ENCODE measurements at places on chromosomes 6 and 20. TPM values are rescaled to one million over a fixed set of nuclear protein-coding genes. Genes with fewer than 3 reads are reported as not detected.

- DNase-seq = no peak
- no peaks in the 10 kb centered on the region for H3K4me1 ChIP-seq
- no peaks in the 10 kb centered on the region for H3K27me3 ChIP-seq
- no peak overlapping the region for H3K4me3 ChIP-seq
- H3K36me3 ChIP-seq = no peaks in the 10 kb centered on the region
Measured at GRCh38 chr6:102619585-102619984, 1226.1 kb downstream of the GRIK2 start.

DNA sequence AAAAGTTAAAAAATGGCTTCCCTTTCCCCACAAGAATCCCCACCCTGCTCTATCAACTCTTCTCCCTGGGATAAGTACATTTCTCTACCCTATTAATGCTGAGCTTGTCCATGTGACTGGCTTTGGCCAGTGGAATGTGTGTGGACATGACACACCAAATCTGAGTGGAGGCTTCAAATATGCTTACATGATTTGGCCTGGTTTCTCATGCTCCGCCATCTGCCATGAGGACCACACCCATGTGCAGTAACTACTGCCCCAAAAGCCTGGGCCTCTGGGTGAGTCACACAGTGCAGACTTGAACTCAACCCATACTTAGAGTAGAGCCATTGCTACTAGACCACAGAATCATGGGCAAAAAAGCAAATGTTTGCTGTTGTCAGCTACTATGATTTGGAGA lies 65.4 kb downstream of the PRND start:
- peaks cover 10% of the 10 kb centered on the region for H3K36me3 ChIP-seq
- peak overlapping the region; percentile 73 for H3K27ac ChIP-seq
- no peak overlapping the region for H3K4me3 ChIP-seq
- peaks cover 23% of the 10 kb centered on the region for H3K4me1 ChIP-seq
- H3K27me3 ChIP-seq = no peaks in the 10 kb centered on the region

TINAG gene
- total RNA-seq = not detected

GRCh38 chr20:33437141-33437911 lies 6.2 kb downstream of the SNTA1 start:
- H3K27ac ChIP-seq = no peak overlapping the region
- H3K36me3 ChIP-seq = no peaks in the 10 kb centered on the region
- no peak for DNase-seq
- no peak overlapping the region for H3K4me3 ChIP-seq
- H3K4me1 ChIP-seq = no peaks in the 10 kb centered on the region

- no peak overlapping the region for H3K4me3 ChIP-seq
- H3K4me1 ChIP-seq = peaks cover 79% of the 10 kb centered on the region
- H3K27ac ChIP-seq = peak overlapping the region; percentile 91
- H3K27me3 ChIP-seq = no peaks in the 10 kb centered on the region
- DNase-seq = no peak
- peaks cover 52% of the 10 kb centered on the region for H3K36me3 ChIP-seq
Measured at GRCh38 chr6:45447716-45448115, 70.0 kb upstream of the SUPT3H start.

EPB41L1 gene
- 0.51 TPM for total RNA-seq

DNA sequence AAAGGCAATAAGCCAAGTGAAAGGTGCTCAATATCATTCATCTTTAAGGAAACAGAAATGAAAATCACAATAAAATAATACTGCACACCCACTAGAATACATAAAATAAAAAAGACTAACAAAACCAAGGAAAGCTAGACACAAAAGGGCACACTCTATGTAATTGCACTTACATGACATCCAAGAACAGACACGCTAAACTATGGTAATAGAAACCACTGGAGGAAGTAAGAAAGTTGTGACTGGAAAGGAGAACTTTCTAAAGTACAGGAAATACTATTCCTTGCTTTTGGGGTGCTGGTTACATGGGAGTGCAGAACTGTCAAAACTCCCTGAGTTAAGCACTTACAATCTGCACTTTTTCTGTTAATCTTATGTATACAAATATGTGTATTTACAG lies 253.7 kb upstream of the RUNX2 start:
- peak overlapping the region; percentile 72 for H3K27ac ChIP-seq
- peaks cover 29% of the 10 kb centered on the region for H3K4me1 ChIP-seq
- DNase-seq = no peak

C6orf52 gene
- total RNA-seq = 2.7 TPM

- H3K27me3 ChIP-seq = peaks cover 24% of the 10 kb centered on the region
- no peak overlapping the region for H3K4me3 ChIP-seq
- no peaks in the 10 kb centered on the region for H3K4me1 ChIP-seq
Measured at GRCh38 chr20:4490045-4490444, 231.7 kb upstream of the PRND start.

FAM83C gene
- total RNA-seq = not detected

BEND3 gene
- total RNA-seq = 2.4 TPM

GRCh38 chr6:106444777-106445507 lies 84.4 kb downstream of the CRYBG1 start:
- peaks cover 33% of the 10 kb centered on the region for H3K27me3 ChIP-seq
- DNase-seq = peak; percentile 36
- H3K36me3 ChIP-seq = no peaks in the 10 kb centered on the region
- peaks cover 25% of the 10 kb centered on the region for H3K4me1 ChIP-seq
- H3K4me3 ChIP-seq = no peak overlapping the region

- H3K27me3 ChIP-seq = no peaks in the 10 kb centered on the region
- no peak overlapping the region for H3K4me3 ChIP-seq
- H3K4me1 ChIP-seq = no peaks in the 10 kb centered on the region
- DNase-seq = no peak
- no peak overlapping the region for H3K27ac ChIP-seq
Measured at GRCh38 chr6:90865513-90865912, 278.6 kb upstream of the MAP3K7 start.

- no peaks in the 10 kb centered on the region for H3K27me3 ChIP-seq
- peaks cover 21% of the 10 kb centered on the region for H3K4me1 ChIP-seq
- DNase-seq = no peak
- peaks cover 7% of the 10 kb centered on the region for H3K36me3 ChIP-seq
- H3K4me3 ChIP-seq = no peak overlapping the region
Measured at GRCh38 chr20:49862607-49863200, 50.1 kb downstream of the SLC9A8 start.

TCP11 gene
- not detected for total RNA-seq

CST1 gene
- not detected for total RNA-seq

CCN5 gene
- total RNA-seq = not detected

ENPP5 gene
- 0.16 TPM for total RNA-seq

OLIG3 gene
- 0.35 TPM for total RNA-seq

MROH8 gene
- 5.2 TPM for total RNA-seq

DNA sequence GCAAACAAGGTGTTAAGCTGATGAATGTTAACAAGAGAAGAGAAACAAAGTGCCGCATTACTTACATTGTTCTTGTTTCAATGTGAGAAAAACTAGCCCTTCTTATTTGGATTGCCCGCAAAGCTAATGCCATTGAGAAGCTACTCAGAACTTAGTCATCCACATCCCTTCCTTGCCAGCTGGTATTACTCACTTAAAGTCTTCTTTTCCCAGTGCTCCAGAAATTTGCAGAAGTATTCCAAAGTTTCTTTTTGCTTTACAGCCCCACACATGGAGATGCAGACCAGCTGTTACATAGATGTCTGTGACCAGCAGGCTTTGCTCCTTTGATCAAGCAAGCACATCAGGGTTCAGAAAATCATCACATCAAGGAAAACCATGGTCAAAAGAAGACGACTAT lies 529.0 kb downstream of the TBC1D32 start:
- no peak for DNase-seq
- no peaks in the 10 kb centered on the region for H3K27me3 ChIP-seq
- H3K4me1 ChIP-seq = no peaks in the 10 kb centered on the region
- no peaks in the 10 kb centered on the region for H3K36me3 ChIP-seq
- no peak overlapping the region for H3K4me3 ChIP-seq

DNA sequence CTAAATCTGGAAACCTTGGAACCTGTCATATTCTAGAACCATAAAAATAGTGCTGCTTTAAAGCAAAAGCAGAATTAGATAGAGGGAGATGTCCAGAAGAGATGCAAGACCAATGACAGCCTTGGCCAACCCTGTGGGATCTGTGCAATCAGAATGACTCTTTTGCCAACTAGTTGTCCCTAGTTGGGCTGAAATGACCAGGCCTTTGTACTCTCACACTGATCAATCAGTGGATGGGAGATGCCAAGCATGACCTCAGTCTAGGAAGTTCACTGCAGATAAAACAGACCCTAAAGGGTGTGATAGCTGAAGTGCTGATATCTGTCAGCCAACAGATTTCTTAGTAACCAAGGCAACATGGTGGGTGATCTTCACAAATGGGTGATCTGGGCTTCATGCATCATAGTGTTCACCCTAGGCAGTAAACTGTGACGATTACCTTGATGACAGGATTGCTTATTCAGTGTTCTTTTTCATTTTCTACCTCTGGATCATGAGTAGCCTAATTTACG lies 52.1 kb downstream of the BCKDHB start:
- no peak overlapping the region for H3K27ac ChIP-seq
- H3K4me3 ChIP-seq = no peak overlapping the region
- no peaks in the 10 kb centered on the region for H3K36me3 ChIP-seq
- no peaks in the 10 kb centered on the region for H3K4me1 ChIP-seq
- no peak for DNase-seq

- H3K4me1 ChIP-seq = peaks cover 39% of the 10 kb centered on the region
- peaks cover 12% of the 10 kb centered on the region for H3K27me3 ChIP-seq
- H3K4me3 ChIP-seq = peak overlapping the region; percentile 1
- peak; percentile 59 for DNase-seq
Measured at GRCh38 chr6:816510-817084, 123.7 kb upstream of the EXOC2 start.

GRCh38 chr6:134000443-134000842 lies 47.4 kb downstream of the TBPL1 start:
- no peak overlapping the region for H3K27ac ChIP-seq
- no peak overlapping the region for H3K4me3 ChIP-seq
- peaks cover 15% of the 10 kb centered on the region for H3K27me3 ChIP-seq
- no peaks in the 10 kb centered on the region for H3K4me1 ChIP-seq
- no peaks in the 10 kb centered on the region for H3K36me3 ChIP-seq

All from activated T-cell treated with anti-CD3 and anti-CD28 coated beads, Interleukin-2, amount 50 U/mL, for 72 hours (primary cell).